ENCODE measurements at places on chromosomes 16 and 17.

- no peak for DNase-seq
Observed at GRCh38 chr17:73133911-73134649, 30.7 kb upstream of the SSTR2 start.

- no peak for DNase-seq
Observed at GRCh38 chr16:82061861-82062525, 26.9 kb downstream of the HSD17B2 start.

- no peak for DNase-seq
Observed at GRCh38 chr16:57663917-57664661, 4.0 kb upstream of the ADGRG3 start.

DNA sequence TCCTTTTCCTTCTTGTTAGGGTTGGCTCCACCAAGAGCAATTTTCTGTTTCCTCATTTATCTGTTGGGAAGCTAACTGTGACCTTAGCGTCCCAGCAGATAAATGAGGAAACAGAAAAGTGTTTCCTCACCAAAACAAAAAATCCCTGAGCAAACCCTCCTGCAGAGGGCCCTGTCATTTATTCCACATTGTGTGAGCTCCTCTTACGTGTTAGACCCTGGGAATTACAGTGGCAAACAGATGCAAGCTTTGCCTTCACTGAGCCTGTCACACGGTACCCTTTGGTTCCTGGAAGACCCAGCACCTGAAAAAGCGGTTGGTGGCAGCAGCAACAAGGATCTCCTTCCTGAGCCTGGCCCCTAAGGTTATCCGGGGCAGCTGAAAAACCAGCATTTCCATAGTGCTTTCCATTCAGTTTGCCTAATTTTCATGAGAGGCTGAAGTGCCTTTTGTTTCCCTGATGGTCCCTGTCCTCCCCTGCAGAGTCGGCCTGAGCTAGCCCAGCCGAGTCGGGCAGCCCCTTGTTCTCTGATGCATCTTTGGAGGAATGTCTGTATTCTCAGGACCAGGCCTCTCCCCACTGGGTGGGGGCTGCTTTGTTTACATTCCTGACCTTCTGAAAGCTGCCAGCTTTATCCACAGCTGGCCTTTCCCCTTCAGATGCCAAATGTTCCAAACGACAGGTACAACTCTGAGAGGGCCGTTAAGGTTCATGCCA is 34.7 kb downstream of the YPEL2 start:
- no peak for DNase-seq

- DNase-seq, result peak; percentile 50
Observed at GRCh38 chr17:31558748-31559583, 167.5 kb downstream of the RAB11FIP4 start.

- DNase-seq, result no peak
Observed at GRCh38 chr17:61575352-61575975, 15.6 kb downstream of the NACA2 start.

DNA sequence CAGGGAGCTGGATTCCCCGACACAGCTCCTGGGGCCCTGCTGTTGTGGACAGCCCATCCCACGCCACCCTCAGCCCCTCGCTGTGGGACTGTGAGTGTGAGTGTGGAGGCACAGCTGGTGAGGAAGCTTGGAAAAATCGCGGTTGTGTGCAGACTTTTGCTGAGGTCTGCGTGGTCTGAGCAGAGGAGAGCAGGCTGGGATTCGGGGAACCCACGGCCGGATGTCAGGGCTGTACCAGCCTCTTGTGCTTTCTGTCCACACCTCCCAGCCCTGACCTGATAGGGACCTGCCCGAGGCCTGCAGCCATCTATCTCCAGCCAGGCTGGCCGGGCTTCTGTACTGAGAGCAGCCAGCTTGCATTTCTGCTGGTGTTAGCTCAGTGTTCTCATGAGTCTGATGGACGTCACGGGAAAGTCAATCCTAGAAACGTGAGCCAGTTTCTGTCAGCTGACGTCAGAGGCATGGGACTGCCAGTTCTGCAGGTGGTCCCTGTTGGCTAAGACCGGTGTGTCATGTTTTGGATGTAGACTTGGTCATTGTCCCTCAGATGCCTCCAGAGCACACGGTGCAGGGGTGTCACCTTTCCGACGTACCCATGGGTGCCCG is 72.8 kb upstream of the ZNF750 start:
- DNase-seq, result no peak

- no peak for DNase-seq
Observed at GRCh38 chr16:74449470-74449869, 28.2 kb upstream of the CLEC18B start.

DNA sequence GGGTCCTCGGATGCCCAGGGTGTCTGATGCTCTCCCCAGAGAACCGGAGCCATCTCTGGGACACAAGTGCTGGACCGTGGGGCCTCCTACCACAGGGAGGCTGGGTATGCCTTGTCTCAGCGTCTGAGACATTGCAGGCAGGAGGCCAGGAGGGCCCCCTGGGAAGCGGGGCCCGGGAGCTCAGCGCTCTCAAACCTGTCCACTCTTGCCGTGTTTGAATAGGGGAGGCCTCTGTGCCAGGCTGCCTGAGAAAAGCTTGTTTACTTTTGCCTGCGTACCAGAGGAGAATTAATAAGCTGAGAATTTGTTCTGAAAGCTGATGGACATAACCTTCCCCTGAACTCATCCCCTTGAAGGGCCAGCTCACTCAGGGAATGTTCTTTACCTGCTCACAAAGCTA is 163.8 kb downstream of the NTN1 start:
- DNase-seq, result no peak

DNA sequence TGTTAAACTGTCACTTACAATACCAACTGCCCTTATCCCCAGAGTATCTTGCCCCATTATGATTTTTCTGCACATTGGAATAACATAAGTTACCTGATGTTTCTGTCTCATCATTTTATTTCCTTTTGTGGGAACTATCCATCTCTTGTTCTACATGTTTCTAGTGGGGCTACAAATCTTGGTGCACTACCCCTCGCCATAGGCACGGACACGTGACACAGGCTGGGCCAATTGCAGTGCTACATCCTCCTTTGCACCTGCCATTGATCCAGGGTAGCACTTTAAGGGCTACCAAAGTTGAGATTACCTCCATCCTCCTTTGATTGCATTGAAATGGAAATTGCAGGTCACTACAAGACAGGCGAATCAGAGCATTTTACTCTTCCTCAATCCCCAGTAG is 14.2 kb upstream of the SYT17 start:
- no peak for DNase-seq

GRCh38 chr16:1863681-1864460 is 8.1 kb downstream of the MEIOB start:
- peak; percentile 15 for DNase-seq

DNA sequence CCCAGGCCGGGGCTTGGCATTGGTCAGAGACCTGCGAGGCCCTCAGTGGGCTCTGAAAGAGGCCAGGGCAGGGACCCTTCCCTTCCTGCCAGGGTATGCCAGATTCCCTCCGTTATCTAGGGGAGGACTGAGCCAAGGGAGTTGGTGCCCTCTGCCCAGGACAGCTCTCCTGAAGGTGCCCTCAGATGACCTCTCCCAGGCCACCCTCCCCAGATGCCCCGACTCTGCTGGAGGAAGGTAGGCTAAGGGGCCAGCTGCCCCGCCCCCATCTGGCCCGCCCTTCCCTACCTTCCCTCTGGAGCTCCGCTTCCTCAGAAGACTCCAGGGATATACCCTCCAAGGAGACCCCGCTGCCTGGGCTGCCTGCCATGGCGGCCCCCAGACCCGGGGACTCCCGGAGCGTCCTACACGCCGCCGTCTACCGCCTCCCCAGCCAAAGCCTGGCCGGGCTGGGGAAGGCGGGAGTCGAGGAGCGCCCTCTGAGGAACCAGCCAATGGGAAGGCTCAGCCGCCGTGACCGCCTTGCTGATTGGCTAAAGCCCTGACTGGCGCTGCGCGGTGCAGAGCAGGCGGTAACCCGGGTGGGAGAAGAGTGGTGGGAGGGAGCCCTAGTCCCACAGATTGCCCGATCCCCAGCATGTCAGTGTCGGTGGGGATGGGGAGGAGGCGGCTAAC is 7.0 kb downstream of the MPP2 start:
- DNase-seq, result peak; percentile 87

DNA sequence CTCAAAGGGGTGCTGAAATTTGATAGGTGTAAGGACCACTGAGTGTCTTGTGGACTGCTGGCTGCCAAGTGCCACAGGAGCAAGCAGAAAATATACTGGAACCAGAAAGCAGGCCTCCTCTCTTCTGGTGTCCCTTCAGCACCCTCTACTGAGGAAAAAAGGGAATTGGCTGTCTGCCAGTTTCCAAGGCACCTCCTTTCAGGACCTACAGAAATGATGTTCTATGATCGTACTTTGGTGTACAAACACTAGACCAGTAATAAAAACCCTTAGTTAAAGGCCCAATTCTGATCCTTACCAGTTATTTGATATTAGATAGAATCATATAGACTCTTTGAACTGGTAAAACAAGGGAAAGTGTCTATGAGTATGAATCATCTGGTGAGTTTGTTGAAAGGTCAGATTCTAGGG is 35.8 kb upstream of the BCAS3 start:
- peak; percentile 44 for DNase-seq

- DNase-seq, result peak; percentile 31
Observed at GRCh38 chr17:60971515-60972369, 294.1 kb downstream of the BCAS3 start.

DNA sequence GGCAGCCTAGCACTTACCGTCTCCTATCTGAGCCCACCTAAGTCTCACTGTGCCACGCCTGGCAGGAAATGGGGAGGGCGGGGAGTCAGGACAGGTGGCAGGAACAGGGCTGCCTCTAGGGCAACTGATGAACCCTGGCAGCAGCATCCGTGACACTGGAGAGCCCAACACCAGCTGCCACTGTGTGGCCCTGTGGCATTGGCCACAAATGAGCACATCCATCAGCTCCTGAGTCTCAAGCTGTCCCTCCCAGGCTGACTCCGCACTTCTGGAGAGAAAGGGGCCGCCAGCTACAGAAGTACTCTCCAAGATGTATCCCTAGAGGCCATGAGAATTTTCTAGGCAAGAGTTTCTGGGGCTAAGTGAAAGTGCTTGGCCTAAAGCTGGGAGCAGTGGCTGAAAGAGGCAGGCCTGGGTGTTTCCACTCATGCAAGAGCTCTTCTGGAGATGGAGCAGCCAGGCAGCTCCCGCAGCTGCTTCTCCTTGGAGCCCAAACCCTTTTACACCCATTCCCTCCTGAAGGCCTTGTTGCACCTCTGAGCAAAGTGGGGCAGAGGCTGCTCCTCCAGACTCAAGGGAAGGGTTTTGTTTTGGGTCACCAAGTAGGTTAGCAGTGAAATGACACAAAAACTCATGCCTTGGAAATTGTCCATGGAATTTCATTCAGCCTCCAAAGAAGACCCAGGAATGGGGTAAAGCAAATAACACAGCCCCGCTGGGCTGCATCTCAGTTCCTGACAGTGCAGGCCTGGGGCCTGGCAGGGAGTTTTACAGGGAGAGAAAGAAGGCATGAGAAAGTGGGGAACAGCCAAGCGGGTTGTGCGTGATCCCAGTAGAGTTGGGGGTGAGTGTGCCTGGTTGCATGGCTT is 25.8 kb downstream of the PEMT start:
- DNase-seq, result no peak

- DNase-seq, result no peak
Observed at GRCh38 chr16:31355431-31356100, 590 bp downstream of the ITGAX start.

DNA sequence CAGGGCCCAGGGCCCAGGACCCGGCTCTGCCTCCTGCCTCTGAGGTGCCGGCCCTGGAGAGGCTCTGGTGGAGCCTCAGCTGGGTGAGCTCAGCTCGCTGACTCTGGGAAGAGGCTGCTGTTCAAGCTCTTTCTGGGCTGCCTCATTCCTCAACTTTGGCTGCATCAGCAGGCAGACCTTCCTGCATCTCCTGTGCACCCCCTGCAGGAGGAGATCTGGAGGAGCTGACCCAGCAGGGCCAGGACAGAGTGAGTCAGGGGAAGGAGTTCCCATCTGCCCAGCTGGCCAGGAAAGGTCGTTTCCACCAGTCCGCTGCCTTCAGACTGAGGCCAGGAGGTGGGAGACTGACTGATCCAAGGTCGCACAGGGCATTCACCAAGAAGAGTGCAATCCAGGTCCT is 10.7 kb downstream of the CRHR1 start:
- DNase-seq, result no peak

Measured in stimulated activated naive CD8-positive, alpha-beta T cell treated with anti-CD3 and anti-CD28 coated beads, Interleukin-15, amount 100 ng/mL, for 72 hours (primary cell).